Tibial nerve (tissue), 4 donors: ENCODE measurements at places on chromosomes 2 and 18. TPM values are rescaled to one million over a fixed set of nuclear protein-coding genes. Genes with fewer than 3 reads are reported as not detected.

GRCh38 chr2:70380621-70381020, 78.8 kb upstream of the FAM136A start:
- DNase-seq, result no peak

DNA sequence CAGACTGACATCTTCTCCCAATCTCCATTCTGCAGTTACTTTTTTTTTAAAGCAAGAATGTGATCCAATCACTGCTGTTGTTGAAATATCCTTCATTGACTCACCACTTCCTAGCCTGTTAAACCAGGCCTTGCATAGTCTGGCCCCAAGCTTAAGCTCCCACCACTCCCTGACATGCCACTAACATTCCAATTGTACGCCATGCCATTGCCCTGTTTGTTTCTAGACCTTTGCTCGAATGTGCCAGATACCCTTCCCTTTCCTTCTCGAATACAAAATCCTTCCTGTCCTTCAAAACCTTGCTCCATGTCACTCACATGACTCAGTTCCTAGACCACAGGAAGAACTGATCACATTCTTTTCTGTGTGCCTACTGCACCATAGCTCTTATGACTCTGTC, 224.2 kb downstream of the CYRIA start:
- DNase-seq, result no peak

DNA sequence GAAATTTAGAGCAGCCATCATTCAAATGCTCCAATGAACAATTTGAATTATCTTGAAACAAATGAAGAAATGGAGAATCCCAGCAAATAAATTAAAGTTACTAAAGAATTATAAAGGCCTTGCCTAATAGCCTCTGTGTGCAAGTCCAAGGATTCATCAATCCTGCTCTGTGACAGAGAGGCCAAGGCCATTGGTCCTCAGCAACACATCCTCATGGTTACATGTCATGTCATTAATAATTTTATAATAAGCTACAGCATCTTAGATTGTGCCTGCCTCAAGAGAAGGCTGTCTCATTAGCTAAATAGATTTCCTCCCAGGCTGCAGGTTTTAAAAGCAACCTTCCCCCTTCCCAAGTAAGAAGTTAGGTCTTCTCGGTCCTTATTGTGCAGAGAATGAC, 611.6 kb downstream of the FBXO15 start:
- no peak for DNase-seq

Gene SLC38A11
- 1.5 TPM for total RNA-seq

Gene TBR1
- total RNA-seq, result not detected

- no peak for DNase-seq
These were observed 217.9 kb downstream of the NAPG start for GRCh38 chr18:10743766-10744165.

Gene PLCD4
- 12.4 TPM for total RNA-seq

- DNase-seq, result no peak
These were observed 29.3 kb upstream of the INHBB start for GRCh38 chr2:120316528-120317179.

Gene UPP2
- not detected for total RNA-seq
